T follicular helper cell (primary cell): ENCODE measurements at places on chromosomes 16 and 17.

DNA sequence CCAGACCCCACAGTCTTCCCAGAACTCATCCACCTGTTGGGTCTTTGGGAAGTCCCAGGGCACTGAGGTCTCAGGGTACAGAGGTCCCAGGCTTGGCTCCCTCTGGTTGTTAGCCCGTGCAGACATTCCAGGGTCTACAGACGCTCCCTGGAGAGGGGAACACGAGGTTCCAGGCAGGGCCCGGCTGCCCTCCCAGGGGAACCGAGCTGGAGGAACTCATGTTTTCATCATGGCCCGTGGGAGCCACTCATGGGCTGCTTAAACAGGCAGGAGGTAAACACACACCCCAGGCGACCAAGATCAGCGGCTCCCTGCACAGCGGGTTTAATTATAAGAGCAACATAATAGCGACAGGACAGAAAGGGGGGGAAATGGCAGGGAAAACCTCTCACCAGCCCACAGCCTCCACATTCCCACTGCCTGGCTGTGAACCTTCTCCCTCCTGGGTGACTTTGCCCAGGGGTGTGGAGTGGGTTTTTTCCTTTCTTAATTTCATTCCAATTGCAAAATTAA is 36.5 kb downstream of the TRARG1 start:
- DNase-seq, result no peak

GRCh38 chr16:25060920-25061319 is 45.8 kb upstream of the ARHGAP17 start:
- DNase-seq, result no peak

GRCh38 chr17:82013341-82013740 is 9.3 kb downstream of the CENPX start:
- no peak for DNase-seq

DNA sequence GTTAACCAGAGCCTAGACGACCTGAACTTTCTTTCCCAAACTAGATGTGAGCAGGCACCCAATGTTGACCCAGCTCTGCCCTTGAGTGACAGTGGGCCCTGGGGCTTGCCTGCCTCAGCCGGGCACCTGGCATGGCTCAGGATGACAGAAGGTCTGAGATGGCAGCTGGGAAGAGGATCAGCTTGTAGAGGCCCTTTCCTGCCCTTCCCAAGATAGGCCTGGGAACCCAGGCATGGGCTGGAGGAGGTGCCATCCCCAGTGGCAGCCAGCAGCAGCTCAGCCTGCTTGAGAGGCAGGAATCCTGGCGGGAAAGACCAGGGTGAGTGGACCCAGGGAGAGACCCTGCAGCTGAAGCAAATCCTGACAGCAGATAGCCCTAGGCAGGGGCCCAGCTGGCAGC is 59.1 kb downstream of the PIPOX start:
- no peak for DNase-seq

- DNase-seq, result no peak
Observed at GRCh38 chr17:45223539-45224528, 2.1 kb downstream of the FMNL1 start.

- DNase-seq, result no peak
Observed at GRCh38 chr16:75308011-75308410, 56.6 kb upstream of the BCAR1 start.

DNA sequence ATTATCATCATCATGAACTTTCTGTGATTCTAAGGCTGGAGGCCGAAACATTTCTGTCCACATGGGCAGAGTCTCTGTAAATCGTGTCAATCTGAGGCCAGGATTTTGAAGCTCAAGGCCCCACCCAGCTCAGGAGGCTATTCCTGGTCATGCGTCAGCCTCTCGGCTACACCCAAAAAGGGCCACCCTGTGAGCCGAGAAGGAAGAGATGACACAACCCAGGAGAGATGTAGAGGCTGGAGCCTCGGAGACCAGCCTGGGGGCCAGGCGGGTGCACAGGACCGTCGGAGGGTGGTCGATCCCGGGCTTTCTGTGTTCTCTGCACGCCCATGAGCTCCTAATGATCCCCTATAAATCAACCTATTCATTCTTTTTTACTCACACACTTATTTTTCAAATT is 1.1 kb upstream of the CACNG1 start:
- no peak for DNase-seq

DNA sequence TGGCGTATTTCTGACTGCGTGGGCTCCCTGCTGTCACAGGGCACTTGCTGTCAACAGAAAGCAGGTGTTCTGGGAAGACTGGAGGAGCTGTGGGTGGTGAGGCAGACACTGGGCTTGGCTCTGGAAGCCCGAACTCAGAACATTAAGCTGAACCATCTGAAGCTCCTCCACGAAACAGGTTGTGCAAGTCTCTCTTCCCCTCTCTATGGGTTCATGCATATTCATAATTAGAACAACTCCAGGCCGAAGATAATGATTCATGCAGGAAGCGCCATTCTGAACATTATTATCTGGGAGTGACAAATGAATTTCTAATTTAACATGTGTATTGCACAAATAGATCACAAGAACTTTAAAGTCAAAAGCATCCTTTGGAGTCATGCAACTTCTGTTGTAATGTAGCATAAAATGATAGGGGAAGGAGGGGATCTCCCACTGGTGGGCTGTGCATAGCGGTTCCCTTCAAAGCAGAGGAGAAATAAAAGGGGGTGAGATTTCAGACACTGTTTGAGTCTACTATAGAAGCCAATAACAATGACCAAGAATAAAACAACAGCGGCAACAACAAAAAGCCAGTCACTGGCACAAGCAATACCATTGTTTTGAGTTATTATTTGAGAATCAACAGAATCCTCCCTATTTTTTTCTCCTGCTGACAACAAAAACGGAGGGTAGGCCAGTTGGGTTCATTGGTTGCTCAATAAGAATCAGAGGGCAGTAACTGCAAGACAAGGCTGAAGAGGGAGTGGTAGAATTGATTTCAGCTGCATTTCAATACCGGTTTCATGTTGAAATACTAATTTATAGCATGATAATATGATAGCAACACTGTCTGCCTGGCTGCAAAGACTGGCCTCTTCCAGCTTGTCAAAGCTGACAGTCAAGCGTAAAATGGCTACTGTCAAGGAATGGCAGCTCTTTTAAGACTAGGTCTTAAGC is 407.3 kb downstream of the XYLT1 start:
- DNase-seq, result no peak

DNA sequence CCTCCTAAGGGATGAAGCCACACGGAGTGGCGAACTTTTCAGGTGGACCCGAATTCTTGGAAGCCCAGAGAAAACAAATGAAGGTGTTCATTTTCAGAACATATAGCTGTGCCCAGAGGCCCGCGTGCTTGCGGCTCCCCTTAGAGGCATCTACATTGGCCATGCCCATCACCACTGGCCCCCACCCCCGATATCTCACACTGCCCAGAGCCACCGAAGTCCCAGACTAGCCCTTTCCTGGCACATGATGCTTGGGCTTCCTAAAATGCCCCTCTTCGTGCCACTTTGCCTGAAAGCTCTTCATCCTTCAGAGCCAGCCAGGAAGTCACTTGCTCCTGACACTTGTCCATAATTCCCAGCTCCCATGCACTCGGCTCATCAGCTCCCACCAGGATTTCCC is 2.1 kb upstream of the HEXIM1 start:
- no peak for DNase-seq

- no peak for DNase-seq
Observed at GRCh38 chr17:62882878-62883277, 74.8 kb upstream of the MARCHF10 start.

DNA sequence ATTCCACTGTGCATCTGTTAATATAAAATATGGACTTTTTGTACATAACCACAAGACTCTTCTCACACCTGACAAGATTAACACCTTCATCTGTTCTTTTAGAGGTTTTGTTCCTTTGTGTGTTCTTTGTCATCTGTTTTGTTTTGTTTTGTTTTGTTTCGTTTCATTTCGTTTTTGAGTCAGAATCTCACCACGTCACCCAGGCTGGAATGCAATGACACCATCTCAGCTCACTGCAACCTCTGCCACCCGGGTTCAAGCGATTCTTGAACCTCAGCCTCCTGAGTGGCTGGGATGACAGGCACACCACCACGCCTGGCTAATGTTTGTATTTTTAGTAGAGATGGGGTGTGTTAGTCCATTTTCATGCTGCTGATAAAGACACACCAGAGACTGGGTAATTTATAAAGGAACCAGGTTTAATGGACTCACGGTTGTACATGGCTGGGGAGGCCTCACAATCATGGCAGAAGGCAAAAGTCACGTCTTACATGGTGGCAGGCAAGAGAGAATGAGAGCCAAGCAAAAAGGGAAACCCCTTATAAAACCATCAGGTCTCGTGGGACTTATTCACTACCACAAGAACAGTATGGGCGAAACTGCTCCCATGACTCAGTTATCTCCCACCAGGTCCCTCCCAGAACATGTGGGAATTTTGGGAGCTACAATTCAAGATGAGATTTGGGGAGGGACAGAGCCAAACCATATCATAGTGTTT is 22.3 kb downstream of the C16orf90 start:
- no peak for DNase-seq
